ENCODE measurements at places on chromosomes 1 and 21. TPM values are rescaled to one million over a fixed set of nuclear protein-coding genes. Genes with fewer than 3 reads are reported as not detected.

The AKNAD1 gene
- not detected for total RNA-seq

The IFNLR1 gene
- 2.6 TPM for total RNA-seq

The ETV3 gene
- total RNA-seq, result 12.8 TPM

The HTR6 gene
- not detected for total RNA-seq

The TCP10L gene
- 2.4 TPM for total RNA-seq

The RHD gene
- not detected for total RNA-seq

The MAEL gene
- not detected for total RNA-seq

The GFI1 gene
- total RNA-seq, result 0.67 TPM

The LCE1C gene
- not detected for total RNA-seq

The DIRAS3 gene
- total RNA-seq, result 55.2 TPM

The PTPRU gene
- total RNA-seq, result 35.4 TPM

The NID1 gene
- total RNA-seq, result 72.0 TPM

The UQCRHL gene
- 1.1 TPM for total RNA-seq

The EGLN1 gene
- 26.3 TPM for total RNA-seq

The LRRC53 gene
- total RNA-seq, result not detected

The SLFNL1 gene
- 1.2 TPM for total RNA-seq

The GSTM5 gene
- 83.3 TPM for total RNA-seq

The BGLAP gene
- total RNA-seq, result 1.8 TPM

The RNASEL gene
- total RNA-seq, result 8.6 TPM

The PROK1 gene
- 165 TPM for total RNA-seq

The NBPF6 gene
- total RNA-seq, result not detected

The CELA2A gene
- 0.92 TPM for total RNA-seq

The NECTIN4 gene
- not detected for total RNA-seq

The GPR153 gene
- total RNA-seq, result 6.7 TPM

The IL22RA1 gene
- 0.36 TPM for total RNA-seq

The RIMKLA gene
- not detected for total RNA-seq

The SMIM1 gene
- total RNA-seq, result 7.1 TPM

The CHRM3 gene
- 8.5 TPM for total RNA-seq

The RAB7B gene
- total RNA-seq, result 5.2 TPM

The VAV3 gene
- total RNA-seq, result 0.78 TPM

The MRPS15 gene
- total RNA-seq, result 37.8 TPM

The KIF17 gene
- total RNA-seq, result 3.2 TPM

The DISP1 gene
- 6.2 TPM for total RNA-seq

The CATSPERE gene
- total RNA-seq, result 2.4 TPM

The CFHR1 gene
- total RNA-seq, result 0.85 TPM

The EDEM3 gene
- total RNA-seq, result 22.7 TPM

The NPHS2 gene
- not detected for total RNA-seq

The S100A7 gene
- total RNA-seq, result not detected
